Kidney (tissue), 22 donors: ENCODE measurements at places on chromosomes 1 and 21.

GRCh38 chr1:82108843-82109242 lies 308.1 kb downstream of the ADGRL2 start:
- no peaks in the 10 kb centered on the region for H3K27me3 ChIP-seq
- no peaks in the 10 kb centered on the region for H3K36me3 ChIP-seq
- no peak overlapping the region for H3K4me3 ChIP-seq
- no peak for DNase-seq
- H3K27ac ChIP-seq: no peak overlapping the region

DNA sequence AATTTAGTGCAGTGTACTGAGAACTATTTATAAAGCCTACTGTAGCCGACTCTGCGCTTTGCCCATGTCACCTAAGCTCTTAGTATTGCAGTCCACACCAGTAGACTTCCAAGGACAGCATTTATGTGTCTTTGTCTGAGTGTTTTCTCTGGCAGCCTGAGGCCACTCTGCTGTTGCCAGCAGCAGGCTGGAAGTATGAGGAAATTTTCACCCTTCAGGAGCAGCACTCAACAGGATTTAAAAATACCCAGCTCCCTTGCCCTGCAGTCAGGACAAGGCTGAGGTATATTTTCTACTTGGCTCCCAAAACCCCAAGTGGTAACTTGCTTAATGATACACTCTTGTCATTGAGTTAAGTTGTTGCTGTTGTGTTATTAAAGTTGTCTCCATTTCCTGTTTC lies 230.1 kb downstream of the SRGAP2C start:
- H3K27me3 ChIP-seq: no peaks in the 10 kb centered on the region
- H3K36me3 ChIP-seq: no peaks in the 10 kb centered on the region
- no peaks in the 10 kb centered on the region for H3K4me1 ChIP-seq
- H3K27ac ChIP-seq: no peak overlapping the region
- DNase-seq: no peak

GRCh38 chr1:151641229-151641628 lies 29.4 kb downstream of the SNX27 start:
- no peaks in the 10 kb centered on the region for H3K36me3 ChIP-seq
- H3K4me1 ChIP-seq: peaks cover 22% of the 10 kb centered on the region
- H3K27me3 ChIP-seq: no peaks in the 10 kb centered on the region
- H3K4me3 ChIP-seq: no peak overlapping the region

DNA sequence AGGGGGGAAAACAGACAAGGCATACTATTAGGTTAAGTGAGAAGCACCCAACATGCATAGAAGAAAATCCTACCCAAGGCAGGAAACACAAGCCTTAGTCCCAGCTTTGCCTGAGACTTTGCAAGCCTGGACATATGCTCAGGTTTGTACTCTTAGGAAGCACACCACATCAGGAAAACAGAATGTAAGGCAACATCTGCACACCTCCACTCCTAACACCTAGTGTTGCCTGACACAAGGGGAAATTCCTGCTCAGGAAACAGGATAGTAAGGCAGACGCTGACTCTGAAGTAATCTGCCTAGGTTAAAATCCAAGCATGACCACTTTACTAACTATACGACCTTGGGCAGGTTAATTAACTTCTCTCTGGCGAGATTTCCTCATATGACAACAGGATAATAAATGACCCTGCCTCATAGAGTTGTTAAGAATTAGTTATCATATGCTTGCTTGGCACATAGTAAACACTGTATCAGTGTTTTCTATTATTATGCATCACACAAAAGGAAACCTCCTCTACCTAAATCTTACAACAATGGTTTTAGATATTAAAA lies 119.8 kb downstream of the ZZZ3 start:
- peaks cover 3% of the 10 kb centered on the region for H3K4me1 ChIP-seq
- H3K36me3 ChIP-seq: peaks cover 18% of the 10 kb centered on the region
- no peaks in the 10 kb centered on the region for H3K27me3 ChIP-seq
- H3K27ac ChIP-seq: no peak overlapping the region
- DNase-seq: no peak
- H3K4me3 ChIP-seq: no peak overlapping the region

- no peaks in the 10 kb centered on the region for H3K36me3 ChIP-seq
- H3K27ac ChIP-seq: no peak overlapping the region
- no peak overlapping the region for H3K4me3 ChIP-seq
Observed at GRCh38 chr1:212917134-212917485, 33.2 kb upstream of the VASH2 start.

DNA sequence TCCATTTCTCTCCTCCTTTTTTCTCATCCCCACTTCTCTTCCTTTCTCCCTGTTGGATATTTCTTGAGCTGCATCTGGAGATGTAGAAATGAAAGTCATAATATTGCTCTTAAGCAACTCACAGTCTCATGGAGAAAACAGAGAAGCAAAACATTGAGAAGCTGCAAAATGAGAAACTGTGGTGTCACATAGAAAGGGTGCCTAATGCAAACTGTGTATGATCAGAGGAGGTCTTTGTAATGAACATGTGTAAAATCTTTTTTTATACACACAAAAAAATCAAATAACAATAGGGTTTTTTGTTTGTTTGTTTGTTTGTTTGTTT lies 11.8 kb upstream of the SLAMF7 start:
- H3K27ac ChIP-seq: no peak overlapping the region
- H3K4me1 ChIP-seq: no peaks in the 10 kb centered on the region
- H3K36me3 ChIP-seq: no peaks in the 10 kb centered on the region
- H3K27me3 ChIP-seq: no peaks in the 10 kb centered on the region
- H3K4me3 ChIP-seq: no peak overlapping the region
- DNase-seq: no peak

DNA sequence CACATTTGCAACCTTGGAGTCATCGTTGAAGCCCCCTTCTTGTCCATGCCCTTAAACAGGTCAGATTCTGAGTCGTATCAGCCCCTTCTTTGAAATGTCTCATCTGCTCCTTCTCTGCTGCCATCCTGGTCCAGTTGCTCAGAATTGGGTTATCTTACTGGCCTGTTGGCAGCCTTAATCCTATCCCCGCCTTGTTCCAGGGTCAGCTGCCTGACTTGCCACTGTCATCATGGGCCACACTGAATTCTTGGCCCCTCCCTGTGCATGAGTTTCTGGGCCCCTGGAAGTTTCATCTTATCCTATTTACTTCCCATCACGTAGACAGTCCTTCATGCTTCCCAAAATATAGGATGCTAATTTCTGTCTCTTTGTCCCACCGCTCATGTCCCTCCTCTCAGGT lies 23.7 kb downstream of the IRF2BP2 start:
- H3K27ac ChIP-seq: peak overlapping the region; percentile 25
- DNase-seq: no peak
- H3K36me3 ChIP-seq: no peaks in the 10 kb centered on the region
- no peak overlapping the region for H3K4me3 ChIP-seq

GRCh38 chr1:200670242-200671118 lies 773 bp upstream of the DDX59 start:
- peaks cover 8% of the 10 kb centered on the region for H3K4me1 ChIP-seq
- no peaks in the 10 kb centered on the region for H3K36me3 ChIP-seq
- DNase-seq: peak; percentile 80
- no peaks in the 10 kb centered on the region for H3K27me3 ChIP-seq

GRCh38 chr1:25922056-25922970 lies 16.1 kb upstream of the STMN1 start:
- H3K36me3 ChIP-seq: no peaks in the 10 kb centered on the region
- no peaks in the 10 kb centered on the region for H3K27me3 ChIP-seq
- H3K4me3 ChIP-seq: peak overlapping the region; percentile 63
- H3K4me1 ChIP-seq: no peaks in the 10 kb centered on the region
- DNase-seq: peak; percentile 84
- H3K27ac ChIP-seq: peak overlapping the region; percentile 13

GRCh38 chr1:158227904-158228623 lies 26.2 kb upstream of the CD1A start:
- DNase-seq: no peak
- no peaks in the 10 kb centered on the region for H3K27me3 ChIP-seq
- no peak overlapping the region for H3K27ac ChIP-seq
- no peak overlapping the region for H3K4me3 ChIP-seq

GRCh38 chr1:204506969-204507316 lies 9.3 kb upstream of the MDM4 start:
- no peaks in the 10 kb centered on the region for H3K27me3 ChIP-seq
- peak; percentile 97 for DNase-seq
- H3K27ac ChIP-seq: peak overlapping the region; percentile 94
- H3K4me3 ChIP-seq: peak overlapping the region; percentile 93
- H3K36me3 ChIP-seq: no peaks in the 10 kb centered on the region
